Adipose tissue (tissue), 3 donors: ENCODE measurements at places on chromosomes 11 and 22. TPM values are rescaled to one million over a fixed set of nuclear protein-coding genes. Genes with fewer than 3 reads are reported as not detected.

Gene GP1BB
- 1.7 TPM for polyA plus RNA-seq

Gene CRYAB
- 580 TPM for polyA plus RNA-seq

Gene CD6
- 1.7 TPM for polyA plus RNA-seq

Gene NRGN
- 1.2 TPM for polyA plus RNA-seq

Gene RFPL2
- not detected for polyA plus RNA-seq

Gene TRIM51
- not detected for polyA plus RNA-seq

Gene SCGB2A2
- 0.22 TPM for polyA plus RNA-seq

Gene BATF2
- 1.2 TPM for polyA plus RNA-seq

Gene PKDREJ
- polyA plus RNA-seq = 0.03 TPM

Gene DERL3
- 26.4 TPM for polyA plus RNA-seq

Gene RFPL3
- polyA plus RNA-seq = not detected

Gene OR5B3
- polyA plus RNA-seq = not detected

Gene TSPAN18
- 15.6 TPM for polyA plus RNA-seq

Gene MAPK8IP1
- polyA plus RNA-seq = 36.6 TPM

Gene FAM227A
- polyA plus RNA-seq = 0.04 TPM

Gene LRRC4C
- polyA plus RNA-seq = 1.1 TPM

Gene SLCO2B1
- polyA plus RNA-seq = 16.5 TPM

Gene POU2F3
- polyA plus RNA-seq = 0.08 TPM

Gene USH1C
- polyA plus RNA-seq = 0.67 TPM

Gene TP53I11
- 39.4 TPM for polyA plus RNA-seq

Gene OR52K1
- not detected for polyA plus RNA-seq

Gene CABP7
- 1.1 TPM for polyA plus RNA-seq
